Heart left ventricle (tissue), 16 donors: ENCODE measurements at places on chromosomes 3 and 15. TPM values are rescaled to one million over a fixed set of nuclear protein-coding genes. Genes with fewer than 3 reads are reported as not detected.

- DNase-seq = peak; percentile 21
Measured at GRCh38 chr15:26562336-26562735, 210.5 kb downstream of the GABRB3 start.

DNA sequence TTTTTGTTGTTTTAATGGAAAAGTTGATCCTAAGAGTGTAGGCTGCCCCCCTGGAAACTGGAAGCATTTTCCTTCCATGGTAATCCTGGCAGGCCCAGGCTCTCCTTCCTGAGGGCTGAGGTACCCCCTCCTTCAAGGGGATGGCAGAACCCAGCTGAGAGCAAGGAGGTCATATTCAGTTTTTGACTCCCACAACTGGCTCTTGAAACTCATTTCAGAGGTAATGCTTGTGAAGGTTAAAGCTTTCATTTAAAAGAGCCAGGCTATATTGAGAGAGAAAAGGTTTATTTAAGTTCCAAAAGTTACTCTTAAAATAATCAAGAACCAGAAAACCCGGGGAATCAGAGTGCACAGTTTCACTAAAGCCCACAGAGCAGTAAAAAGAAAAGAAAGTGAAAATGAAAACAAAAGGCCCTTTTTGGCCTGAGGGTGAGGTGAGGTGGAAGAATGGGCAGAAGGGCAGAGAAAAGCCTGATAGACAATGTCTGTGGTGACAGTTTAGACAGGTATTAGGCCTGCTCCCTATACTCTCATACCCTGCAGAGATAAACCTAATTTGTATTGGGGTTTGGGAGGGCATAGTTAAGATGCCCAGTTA, 47.0 kb upstream of the RBP1 start:
- DNase-seq = no peak

- no peak for DNase-seq
Measured at GRCh38 chr3:144744473-144744872, 772.9 kb downstream of the DIPK2A start.

GRCh38 chr15:67564021-67564967, 21.8 kb downstream of the MAP2K5 start:
- DNase-seq = no peak

DNA sequence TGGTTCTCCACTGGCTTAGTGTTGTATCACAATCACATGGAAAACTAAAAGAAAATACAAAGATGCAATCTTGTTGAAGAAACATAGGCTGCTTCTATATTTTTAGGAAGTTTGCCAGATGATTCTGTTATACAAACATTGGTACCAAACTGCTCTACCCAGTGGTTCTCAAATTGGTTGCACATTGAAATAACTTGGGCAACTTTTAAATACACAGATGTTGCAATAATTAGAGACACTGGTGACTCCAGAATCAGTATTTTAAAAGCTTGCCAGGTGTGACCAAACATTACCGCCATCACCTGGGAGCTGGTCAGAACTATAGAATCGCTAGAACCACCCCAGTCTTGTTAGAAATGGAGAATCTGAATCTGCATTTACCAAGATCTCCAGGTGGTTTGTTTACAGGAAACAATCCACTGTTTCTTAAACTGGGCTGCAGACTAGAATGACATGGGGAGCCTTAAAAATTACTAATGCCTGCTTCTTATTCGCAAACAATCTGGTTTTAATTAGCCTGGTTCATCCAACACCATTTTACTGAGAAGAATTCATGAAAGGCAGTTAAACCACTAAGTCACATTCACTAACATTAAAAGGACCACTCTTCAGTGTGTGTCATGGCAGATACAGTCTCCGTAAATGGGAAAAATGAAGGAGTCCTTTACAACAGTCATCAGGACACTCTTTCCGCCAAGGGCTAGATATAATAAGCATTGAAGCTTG, 76.5 kb downstream of the ACAP2 start:
- no peak for DNase-seq

GRCh38 chr3:133197619-133198018, 159.4 kb downstream of the TMEM108 start:
- DNase-seq = no peak

The THUMPD3 gene
- 47.0 TPM for polyA plus RNA-seq

The PLSCR2 gene
- not detected for polyA plus RNA-seq

The ADAMTS17 gene
- 0.30 TPM for polyA plus RNA-seq

The CASR gene
- polyA plus RNA-seq = not detected

The GAP43 gene
- polyA plus RNA-seq = 3.3 TPM
